ENCODE measurements at places on chromosomes 11 and 22.

DNA sequence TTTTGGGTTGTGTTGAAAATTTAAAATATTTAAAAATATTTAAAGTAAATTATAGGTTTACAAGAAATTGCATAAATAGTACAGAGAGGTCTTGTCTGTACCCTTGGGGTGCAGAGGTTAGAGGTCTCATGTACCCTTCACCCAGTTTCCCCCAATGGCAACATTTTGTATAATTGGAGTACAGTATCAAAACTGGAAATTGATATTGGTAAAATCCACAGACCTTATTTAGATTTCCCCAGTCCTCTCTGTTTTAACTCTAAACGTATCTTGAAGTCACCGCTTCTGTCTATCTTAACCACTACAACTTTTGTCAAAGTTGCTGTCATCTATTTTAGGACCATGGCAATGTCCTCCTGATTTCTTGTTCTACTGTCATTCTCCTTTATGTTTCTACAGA lies 10.9 kb downstream of the THY1 start:
- no peak for DNase-seq

DNA sequence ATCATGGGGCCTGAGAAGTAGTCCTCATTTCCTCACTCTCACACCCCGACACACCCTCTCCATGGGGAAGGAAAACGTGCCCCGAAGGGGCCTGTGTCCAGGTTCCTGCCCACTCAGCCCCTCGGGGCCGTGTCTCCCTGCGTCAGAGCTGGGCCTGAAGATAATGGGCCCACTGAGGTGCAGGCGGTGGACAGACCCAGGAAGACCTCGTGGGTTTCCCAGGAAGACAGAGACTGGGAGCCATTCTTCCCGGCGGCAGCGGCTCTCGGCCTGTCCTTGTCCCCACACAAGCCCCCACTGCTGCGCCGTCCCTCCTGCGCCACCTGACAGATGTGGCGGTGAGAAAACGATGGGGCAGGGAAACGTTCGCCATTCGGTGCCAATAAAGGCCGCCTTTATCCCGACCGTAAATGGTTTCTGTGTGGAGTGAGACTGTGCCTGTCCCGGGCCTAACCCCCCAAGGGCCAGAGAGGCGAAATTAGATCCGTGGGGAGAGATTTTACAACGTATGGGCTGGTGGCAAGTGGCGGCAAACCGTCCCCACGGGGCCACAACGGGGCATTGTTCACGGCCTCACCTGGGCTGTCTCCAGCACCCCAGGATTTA lies 89.0 kb downstream of the CDKN1C start:
- DNase-seq: no peak

- DNase-seq: no peak
These were observed 92.2 kb downstream of the STK33 start for GRCh38 chr11:8501836-8502235.

DNA sequence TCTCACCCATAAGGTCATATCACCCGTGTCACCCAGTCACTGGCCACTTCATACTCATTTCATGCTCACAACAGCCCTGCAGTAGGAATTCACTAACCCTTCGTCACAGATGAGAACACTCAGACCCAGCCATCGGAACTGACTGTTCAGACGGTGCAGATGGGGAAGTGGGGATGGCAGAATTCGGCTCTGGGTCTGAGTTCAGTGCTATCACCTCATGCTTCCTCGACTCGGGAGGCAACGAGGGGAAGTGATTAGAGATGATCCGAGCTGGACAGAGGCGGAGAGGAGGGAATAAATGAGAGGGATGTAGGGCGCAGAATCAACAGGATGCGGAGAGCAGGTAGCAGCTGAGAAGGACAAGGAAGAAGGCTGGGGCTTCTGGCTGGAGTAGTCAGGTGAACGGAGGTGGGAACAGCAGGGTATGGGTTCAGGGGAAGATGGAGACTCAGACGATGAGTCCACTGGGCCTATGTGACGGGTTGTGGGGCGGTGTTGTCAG lies 4.7 kb downstream of the B3GNT6 start:
- DNase-seq: no peak

DNA sequence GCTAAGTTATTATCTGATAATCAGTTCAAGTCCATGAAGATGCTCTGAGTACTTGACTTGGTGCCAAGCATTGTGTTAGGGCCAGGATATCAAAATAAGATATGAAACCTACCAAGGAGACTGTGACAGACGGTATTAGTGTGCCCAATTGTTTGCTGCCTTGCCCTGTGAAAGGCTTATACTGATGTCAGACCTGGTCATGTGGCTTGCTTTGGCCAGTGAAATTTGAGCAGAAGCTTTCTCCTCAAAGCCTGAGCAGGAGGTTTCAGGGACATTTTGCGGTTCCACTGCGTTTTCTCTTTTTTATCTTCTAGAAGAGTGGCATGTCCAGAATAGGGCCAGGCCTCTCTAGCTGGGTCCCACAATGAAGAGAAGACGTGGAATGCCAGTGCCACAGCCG lies 15.8 kb upstream of the PKNOX2 start:
- no peak for DNase-seq

GRCh38 chr22:19571207-19571795 lies 47.1 kb upstream of the CLDN5 start:
- DNase-seq: no peak

DNA sequence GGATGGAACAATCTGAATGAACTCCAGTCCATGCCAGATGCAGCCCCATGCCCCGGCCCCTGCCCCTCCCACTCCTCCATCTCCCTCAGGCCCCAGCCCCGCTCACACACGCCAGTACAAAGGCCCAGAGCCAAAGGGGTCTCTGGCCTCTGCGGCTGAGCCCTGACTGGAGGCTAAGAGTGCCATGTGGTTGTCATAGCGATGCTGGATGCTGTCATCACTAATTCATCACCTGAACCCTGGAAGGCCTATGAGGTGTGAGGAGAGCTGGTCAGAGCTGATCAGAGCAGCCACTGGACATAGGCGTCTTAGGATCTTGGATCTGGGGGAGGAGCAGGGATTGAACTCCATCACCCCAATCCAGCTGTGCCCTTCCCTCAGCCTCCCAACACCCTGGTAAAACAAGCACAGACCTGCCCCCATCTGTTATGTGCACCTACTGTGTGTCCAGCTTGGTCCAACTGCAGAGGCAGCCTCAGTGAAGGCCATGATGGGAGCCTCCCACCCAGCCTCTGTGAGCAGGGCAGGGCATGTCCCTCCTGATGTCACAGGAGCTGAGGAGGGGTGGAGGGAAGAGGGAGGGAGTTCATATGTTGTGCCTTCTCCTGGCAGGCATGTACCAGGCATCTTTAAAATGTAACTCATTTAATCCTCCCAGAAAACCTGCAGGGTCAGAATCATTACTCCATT lies 16.7 kb downstream of the PDE2A start:
- no peak for DNase-seq

GRCh38 chr11:109552376-109552775 lies 130.4 kb downstream of the C11orf87 start:
- no peak for DNase-seq

- no peak for DNase-seq
These were observed 513.0 kb downstream of the RAB38 start for GRCh38 chr11:87662287-87662686.

DNA sequence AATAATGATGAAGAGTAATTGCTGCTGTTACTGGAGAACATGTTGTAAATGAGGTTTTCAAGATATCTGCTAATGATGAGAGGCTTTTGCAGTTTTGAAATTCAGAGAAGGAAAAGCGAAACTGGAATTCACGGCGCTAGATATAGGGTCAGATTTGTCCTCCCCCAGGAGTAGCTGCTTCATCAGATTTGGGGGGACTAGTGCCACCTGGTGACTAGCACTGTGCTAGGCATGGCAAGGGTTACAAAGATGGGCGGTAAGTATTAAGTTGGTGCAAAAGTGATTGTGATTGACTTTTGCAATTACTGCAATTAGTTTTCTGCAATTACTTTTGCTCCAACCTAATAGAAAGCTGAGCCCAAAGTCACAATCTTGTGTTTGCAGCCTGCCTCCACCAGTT lies 879.9 kb upstream of the TENM4 start:
- DNase-seq: no peak

GRCh38 chr11:15627560-15627959 lies 512.8 kb downstream of the INSC start:
- DNase-seq: no peak

DNA sequence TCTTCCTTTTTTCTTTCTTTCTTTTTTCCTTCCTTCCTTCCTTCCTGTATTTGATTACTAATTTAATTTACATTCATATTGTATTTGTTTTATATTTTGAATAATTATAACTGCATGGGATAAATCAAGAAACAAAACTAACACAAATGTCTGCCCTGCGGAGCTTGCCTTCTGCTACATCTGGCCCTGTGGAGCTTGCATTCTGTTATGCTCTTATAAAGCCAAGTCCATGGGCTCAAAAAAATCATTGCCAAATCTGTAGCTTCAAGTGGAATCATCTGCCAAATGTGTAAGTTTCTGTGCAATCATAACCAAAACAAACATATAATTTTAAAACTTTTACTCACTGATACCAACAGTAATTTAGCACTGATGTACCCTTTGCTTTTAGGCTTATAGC lies 8.0 kb upstream of the OR52J3 start:
- no peak for DNase-seq

DNA sequence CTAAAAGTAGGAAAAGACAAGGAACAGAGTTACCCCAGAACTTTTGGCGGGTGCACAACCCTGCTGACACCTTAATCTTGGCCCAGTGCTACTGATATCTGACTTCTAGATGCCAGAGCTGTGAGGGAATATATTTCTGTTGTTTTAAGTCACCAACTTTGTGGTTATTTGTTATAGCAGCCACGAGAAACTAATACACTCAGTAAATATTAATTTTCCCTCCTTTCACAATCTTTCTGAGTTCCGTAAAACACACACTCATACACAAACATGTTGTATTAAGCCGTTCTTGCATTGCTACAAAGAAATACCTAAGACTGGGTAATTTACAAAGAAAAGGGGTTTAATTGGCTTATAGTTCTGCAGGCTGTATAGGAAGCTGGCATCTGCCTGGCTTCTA lies 16.1 kb upstream of the ZDHHC13 start:
- no peak for DNase-seq

DNA sequence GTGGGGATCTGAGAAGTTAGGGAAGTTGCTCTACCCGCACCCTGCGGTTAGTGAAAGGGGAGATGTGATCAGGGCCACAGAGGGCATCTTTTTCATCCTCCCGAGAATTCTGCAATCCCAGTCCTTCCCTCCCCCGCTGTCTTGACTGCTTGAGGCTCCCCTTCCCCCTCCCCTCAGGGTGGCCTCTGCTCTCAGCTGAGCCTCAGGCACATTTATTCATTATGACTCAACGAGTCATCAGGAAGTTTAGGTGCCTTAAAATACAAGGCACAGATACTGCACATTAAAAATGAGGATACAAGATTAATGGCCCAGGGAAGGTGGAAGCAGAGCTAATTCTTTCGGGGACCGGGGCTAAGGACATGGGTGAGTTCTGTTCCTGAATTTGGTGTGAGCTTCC lies 104.0 kb downstream of the CACNA1I start:
- no peak for DNase-seq

DNA sequence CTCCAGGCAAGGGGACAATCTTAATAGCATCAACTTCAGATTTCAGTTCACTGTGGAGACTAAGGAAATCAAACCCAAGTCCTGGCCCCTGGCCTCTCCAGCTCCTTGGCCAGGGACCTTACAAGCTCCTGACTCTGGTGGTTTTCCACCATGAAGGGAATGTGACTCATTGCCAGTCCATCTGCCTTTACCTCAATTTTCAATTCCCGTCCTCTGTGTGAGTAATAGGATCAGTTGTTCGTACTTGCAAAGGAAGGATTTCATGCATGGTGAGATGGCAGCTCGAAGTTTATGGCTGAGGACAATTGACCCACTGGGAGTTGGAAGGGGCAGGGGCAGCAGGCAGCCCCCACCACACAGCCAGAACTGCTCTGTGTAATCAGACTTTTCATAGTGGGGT lies 42.5 kb downstream of the INSC start:
- DNase-seq: no peak

All from DMS 273 treated with DMSO at 0.1 percent for 48 hours (cell line).